ENCODE measurements at places on chromosomes 7 and 10.
A peak's percentile ranks its signal among the peaks of the same experiment; 100 is the strongest.

DNA sequence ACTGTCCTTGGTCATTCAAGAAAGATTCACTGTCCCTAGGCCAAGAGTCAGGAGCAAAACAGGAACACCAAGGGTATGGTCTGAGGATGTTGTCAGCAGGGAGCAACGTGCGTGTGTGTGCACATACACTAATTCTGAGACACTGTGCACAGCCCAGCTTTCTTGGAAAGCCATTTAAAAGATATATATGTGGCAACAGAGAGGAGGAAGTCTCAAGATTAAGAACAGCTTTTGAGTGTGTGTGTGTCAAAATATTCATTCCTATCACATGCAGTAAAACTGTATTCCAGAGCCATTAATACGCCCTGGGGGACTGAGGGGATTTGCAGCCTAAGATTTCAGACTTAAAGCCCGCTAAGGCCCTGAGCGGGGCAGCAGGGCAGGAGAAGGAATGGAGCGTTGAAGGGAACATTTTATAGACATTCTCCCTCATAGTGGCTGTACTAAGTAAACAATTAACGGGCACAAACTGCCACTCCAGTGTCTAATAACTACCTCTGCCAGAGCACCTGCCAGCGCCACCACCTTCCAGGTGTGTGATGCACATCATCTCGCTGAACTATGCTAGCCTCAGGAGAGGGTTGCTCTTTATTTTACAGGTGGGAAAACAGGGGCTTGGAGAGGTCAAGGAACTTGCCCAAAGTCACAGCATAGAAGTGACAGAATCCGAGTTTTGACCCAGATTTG is 2.0 kb downstream of the NOD1 start:
- no peak for DNase-seq

GRCh38 chr7:42071372-42072261 is 165.4 kb downstream of the GLI3 start:
- DNase-seq, result peak; percentile 67

- no peak for DNase-seq
Observed at GRCh38 chr10:127978481-127978880, 71.6 kb downstream of the PTPRE start.

- DNase-seq, result no peak
Observed at GRCh38 chr10:24974976-24975375, 22.6 kb upstream of the PRTFDC1 start.

GRCh38 chr10:103673606-103674005 is 180.1 kb downstream of the NEURL1 start:
- DNase-seq, result no peak

DNA sequence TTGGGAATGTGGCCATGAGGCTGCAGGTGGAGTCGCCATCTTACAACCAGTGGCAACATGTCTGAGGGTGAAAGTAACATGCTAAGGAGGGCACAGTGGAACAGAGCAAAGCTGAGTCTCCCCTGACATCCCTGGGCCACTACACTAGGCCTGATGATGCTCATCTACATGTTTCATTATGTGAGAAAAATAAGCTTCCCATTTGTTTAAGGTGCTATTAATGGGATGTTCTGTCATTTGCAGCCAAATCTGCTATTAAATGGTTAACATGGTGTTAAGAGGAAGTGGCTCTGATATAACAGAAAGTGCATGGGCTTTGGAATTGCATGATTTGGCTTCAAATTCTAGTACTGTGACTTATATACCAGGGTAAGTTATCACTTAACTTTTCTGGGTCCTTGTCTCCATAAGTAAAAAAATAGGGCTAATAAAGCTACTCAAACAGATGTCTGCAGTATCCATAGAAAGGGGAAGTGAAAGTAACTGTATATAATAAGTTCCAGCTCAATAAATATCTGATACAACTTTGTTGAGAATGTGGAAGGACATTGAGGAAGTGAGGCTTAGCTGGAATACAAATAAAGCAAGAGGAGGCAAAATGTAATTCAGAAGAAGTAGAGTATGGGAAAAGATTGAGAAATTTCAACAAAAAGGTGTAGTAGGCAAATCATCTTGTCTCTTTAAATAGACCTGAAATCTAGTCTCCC is 158.9 kb downstream of the RTKN2 start:
- DNase-seq, result no peak

GRCh38 chr10:126225672-126226008 is 162.6 kb downstream of the ADAM12 start:
- no peak for DNase-seq

GRCh38 chr7:44114586-44115310 is 8.6 kb downstream of the POLD2 start:
- DNase-seq, result no peak

DNA sequence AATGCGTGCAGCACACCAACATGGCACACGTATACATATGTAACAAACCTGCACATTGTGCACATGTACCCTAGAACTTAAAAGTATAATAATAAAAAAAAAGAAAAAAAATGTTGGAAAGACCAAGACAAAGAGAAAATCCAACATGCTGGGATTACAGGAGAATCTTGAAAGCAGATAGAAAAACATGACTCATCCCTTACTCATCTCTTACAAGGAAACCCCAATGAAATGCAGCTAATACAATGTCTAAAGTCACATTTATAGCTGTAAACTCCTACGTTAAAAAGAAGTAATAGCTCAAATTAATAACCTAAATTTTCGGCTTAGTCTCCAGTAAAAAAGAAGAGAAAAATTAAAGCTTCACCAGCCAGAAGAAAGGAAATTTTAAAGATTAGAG is 47.5 kb upstream of the DGKB start:
- DNase-seq, result peak; percentile 61

- DNase-seq, result no peak
Observed at GRCh38 chr7:99019523-99020412, 124.1 kb downstream of the SMURF1 start.

- peak; percentile 17 for DNase-seq
Observed at GRCh38 chr10:122417667-122418066, 36.8 kb upstream of the ARMS2 start.

- DNase-seq, result no peak
Observed at GRCh38 chr7:132030086-132030568, 473.7 kb upstream of the PODXL start.

GRCh38 chr7:123492485-123492884 is 41.9 kb downstream of the IQUB start:
- peak; percentile 3 for DNase-seq

- peak; percentile 57 for DNase-seq
Observed at GRCh38 chr10:34739915-34740314, 75.2 kb downstream of the PARD3 start.

GRCh38 chr10:110806335-110806734 is 65.4 kb upstream of the PDCD4 start:
- DNase-seq, result no peak

DNA sequence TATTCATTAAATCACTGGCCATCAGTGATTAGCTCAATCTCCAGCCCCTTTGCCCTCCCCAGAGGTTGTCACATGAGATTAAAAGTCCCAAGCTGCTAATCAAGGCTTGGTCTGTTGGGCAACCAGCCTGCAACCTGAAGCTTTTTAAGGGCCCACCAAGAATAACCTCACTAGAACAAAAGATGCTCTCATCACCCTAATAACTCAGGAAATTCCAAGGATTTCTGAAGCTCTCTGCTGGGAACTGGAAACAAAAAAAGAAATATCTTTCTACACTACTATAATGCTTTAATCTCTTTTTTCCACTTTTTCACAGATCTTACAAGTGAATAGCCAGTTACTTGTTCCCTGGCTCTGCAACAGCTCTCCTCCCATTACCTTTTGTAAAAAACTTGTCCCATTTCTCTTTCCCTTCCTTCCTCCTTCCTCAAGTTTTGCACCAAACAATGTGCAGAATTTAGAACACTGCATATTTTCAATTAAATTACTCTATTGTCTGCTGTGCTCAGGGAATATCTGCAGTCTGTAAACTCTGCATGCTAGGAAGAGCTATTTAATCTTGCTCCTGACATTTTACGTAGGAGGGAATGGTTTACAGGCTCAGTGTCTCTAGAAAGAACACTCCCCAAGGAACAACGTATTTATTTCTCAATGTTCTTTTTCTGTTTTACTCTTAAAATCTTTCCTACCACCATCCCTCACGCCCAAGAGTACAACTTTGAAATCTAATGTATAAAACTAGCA is 169.1 kb downstream of the IMMP2L start:
- DNase-seq, result no peak

GRCh38 chr7:28277958-28278357 is 97.4 kb upstream of the JAZF1 start:
- DNase-seq, result no peak

DNA sequence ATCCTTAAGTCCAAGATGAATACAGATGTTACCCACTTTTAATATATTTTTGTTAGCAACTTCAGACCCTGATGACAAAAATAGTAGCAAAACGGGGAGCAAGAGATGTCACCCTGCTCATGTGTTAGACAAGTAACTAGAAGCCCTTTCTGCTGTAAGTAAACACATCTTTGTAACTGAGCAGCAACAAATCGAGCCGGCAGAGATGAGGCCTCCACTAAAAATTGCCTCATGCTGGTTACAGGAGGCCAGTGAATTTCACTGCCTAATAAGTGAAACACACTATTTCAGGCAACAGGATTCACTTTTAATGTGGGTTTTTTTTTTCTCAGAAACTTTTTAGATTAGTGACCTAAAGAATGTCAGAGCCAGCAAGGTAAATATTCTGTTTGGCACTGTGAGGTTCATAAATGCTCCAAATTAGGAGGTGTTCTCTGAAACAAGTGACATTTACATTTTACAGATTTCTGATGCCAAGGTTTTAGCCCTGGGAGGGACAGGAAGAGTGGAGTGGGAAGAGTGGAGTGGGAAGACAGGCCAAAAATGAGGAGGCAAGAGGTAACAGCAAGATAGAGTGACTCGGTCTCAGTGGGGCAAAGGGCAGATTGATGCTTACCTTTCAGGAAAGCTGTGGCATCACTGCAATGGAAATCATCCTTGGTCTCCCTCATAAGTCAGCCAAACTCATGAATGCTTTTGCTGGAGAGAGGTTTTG is 53.6 kb upstream of the LRRC17 start:
- no peak for DNase-seq

- no peak for DNase-seq
Observed at GRCh38 chr7:11328309-11328708, 354.6 kb downstream of the PHF14 start.

DNA sequence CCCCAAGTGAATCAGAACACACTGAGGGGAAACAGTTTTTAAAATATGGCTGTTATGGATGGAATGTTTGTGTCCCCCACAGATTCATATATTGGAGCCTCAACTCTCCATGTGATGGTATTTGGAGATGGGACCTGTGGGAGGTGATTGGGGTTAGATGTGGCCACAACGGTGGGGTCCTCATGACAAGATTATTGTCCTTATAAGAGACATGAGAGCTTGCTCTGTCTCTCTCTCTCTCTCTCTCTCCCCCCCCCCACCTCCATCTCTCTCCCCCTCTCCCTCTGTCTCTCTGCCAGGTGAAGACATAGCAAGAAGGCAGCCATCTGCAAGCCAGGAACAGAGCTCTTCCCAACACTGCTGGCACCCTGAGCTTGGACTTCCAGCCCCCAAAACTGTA is 315.8 kb upstream of the MGMT start:
- no peak for DNase-seq

DNA sequence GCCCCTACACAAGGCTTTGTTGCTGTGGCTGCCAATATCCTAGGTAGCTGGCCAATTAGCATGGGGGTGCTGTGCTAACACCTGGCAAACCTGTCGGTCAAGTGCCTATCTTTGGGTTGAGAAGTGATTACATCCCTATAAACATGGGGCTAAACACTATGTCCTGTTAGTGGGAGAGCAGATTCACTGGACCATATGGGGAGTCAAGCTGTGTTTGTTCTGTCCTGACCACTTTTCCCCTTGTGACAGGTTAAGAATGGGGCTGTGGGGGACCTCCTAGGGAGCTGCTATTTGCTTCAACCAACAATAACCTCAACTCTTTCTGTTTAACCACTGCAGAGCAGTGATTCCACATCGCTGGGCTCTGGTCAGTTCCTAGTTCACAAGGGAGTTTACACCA is 151.5 kb upstream of the AOAH start:
- DNase-seq, result no peak

DNA sequence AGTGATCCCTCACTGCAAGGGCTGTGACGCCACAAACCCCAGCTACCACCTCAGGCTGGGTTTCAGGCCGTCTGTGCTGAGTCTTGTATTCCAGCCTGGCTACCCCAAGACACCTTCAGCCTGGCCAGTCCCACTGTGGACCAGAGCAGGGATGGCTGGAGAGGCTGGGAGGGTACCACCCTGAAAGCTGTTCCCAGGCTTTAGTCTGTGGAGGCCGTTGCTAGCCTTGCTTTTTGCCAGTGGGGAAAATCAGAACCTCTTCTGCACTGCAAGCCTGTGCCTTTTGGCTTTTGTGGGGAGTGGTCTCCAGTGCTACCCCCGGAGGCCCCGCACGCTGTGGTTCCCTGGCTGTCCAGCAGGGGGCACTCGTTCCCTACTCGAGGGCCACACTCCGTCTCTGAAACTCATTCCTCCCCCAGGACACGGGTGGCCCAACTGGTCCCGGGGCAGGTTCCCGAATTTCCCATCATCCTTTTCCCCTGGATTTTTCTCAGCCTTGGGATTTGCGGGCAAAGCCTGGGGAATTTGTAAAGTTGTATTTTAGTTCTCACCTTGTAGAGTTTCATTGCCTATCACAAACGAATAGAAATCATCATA is 128.4 kb upstream of the BTBD16 start:
- no peak for DNase-seq

GRCh38 chr10:128087884-128088709 is 38.1 kb downstream of the MKI67 start:
- DNase-seq, result peak; percentile 15

DNA sequence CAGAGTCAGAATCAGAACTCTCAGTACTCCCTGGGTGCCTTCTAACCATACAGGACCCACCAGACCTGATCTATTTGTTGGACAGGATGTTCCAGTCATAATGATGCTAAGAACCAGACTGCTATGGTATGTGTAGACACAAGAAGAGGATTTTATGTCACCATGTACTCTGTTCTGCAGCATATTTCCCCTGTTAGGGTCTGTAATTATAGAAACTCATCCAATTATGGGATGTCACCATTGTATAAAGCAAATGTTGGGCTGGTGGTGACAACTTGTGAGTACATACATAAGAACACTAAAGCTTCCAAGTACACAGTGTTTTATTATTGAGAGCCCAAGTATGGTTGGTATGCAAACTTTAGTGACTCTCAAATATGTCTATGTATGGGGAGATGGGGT is 67.1 kb upstream of the AGBL3 start:
- no peak for DNase-seq

DNA sequence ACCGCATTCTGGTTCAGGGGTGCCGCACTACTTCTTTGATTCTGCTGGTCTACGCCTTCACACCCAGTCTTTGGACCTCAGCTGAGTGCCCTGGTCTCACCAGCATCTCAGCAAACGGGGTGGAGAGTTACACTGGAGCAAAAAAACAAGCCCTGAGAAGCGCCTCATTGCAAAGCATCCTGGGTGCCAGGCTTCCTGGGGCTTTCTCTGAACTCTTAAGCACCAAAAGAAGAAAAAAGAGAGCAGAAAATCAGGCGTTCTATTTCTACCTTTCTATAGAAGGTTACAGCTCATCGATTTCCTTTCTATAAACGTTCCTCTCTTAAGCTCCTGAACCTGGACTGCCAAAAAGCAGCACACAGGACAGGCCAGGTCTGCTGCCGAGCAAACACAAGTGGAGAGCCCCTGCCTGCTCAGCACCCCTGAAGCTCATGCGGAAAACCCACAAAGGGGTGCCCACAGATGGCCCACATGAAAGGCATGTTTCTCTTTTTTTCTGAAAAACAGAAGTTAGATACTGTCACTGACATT is 217.9 kb downstream of the SFMBT2 start:
- no peak for DNase-seq
